Uterus (tissue), 4 donors: ENCODE measurements at places on chromosomes 3 and 15. TPM values are rescaled to one million over a fixed set of nuclear protein-coding genes. Genes with fewer than 3 reads are reported as not detected.

The GPR27 gene
- total RNA-seq: 5.0 TPM

DNA sequence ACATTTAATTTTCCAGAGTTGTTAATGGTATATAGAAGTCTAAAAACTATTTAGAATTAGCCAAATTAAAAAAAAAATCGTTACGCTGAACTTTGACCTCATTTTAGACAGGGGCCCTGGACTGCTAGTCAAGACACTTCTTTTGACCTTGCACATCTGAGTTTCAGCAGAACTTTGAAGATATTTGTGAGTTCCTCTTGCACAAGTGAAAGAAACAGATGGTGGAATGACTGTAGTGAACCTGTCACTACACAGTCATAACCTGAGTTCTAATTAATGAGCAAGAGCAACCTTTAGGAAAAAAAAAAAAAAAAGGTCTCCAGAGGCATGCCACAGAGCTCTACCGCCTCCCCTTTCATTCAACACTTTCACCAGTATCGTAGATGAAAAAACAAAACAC lies 5.3 kb downstream of the MYO5C start:
- no peak overlapping the region for H3K4me3 ChIP-seq
- H3K27ac ChIP-seq: peak overlapping the region; percentile 54
- no peaks in the 10 kb centered on the region for H3K36me3 ChIP-seq
- no peak for DNase-seq
- H3K27me3 ChIP-seq: peaks cover 6% of the 10 kb centered on the region
- peaks cover 5% of the 10 kb centered on the region for H3K4me1 ChIP-seq

- H3K36me3 ChIP-seq: no peaks in the 10 kb centered on the region
- H3K27me3 ChIP-seq: no peaks in the 10 kb centered on the region
- DNase-seq: no peak
- no peak overlapping the region for H3K4me3 ChIP-seq
These were observed 82.8 kb downstream of the EBLN2 start for GRCh38 chr3:73144276-73144675.

The DMXL2 gene
- total RNA-seq: 6.9 TPM
